K562 (cell line): ENCODE measurements at places on chromosomes 4 and X. TPM values are rescaled to one million over a fixed set of nuclear protein-coding genes. Genes with fewer than 3 reads are reported as not detected.

DNA sequence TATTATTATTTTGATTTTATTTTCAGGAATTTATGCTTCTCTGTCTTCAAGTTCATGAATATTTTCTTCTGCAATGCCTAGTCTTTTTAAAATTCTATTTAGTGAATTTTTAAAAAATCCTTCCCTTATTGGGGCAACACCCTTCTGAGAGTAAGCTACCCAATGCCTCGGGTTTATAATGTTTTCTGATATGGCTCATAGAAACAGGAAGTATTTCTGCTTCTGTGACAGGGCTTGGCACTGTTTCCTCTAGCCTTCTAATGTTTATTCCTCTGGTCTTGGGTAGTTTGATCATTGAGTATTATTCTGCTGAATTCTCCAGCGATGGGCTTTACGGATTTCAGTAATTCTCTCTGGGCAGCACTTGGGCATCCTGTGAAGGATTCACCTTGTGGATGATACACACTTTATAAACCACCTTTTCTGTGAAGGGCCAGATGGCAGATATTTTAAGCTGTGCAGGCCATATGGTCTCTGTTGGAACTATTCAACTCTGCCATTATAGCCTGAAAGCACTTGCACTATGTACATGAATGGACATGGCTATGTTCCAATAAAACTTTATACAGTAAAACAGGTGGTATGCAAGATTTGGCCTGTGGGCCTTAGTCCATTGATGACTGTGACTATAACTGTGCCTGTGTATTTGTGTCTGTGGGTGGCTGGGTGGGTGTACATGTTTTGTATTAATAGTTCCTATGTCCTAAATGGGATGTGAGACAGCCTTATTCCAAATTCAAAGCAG lies 95.9 kb upstream of the FAT1 start:
- no peak for DNase-seq

DNA sequence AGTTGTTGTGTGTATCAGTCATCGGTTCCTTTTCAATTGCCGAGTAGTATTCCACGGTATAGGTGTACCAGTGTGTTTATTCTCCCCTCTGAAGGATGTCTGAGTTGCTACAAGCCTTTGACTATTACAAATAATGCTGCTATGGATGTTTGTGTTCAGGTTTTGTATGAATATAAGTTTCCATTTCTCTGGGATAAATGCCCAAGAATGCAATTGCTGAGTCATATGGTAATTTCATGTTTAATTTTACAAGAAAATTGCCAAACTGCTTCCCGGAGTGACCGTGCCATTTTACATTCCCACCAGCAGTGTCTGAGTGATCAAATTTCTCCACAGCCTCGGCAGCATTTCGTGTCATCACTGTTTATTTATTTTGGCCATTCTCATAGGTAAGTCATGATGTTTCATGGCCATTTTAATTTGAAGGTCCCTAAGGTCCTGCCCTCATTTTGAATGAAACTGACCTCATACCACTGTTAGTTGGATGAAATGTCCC lies 73.9 kb downstream of the IRF2 start:
- DNase-seq, result no peak

GRCh38 chr4:87046121-87046551 lies 111.3 kb downstream of the AFF1 start:
- DNase-seq, result no peak

SMR3B gene
- not detected in 2 replicates for total RNA-seq

CDK16 gene
- 89.4 and 97.2 TPM in 2 replicates for total RNA-seq
